ENCODE measurements at places on chromosomes 12 and 14. TPM values are rescaled to one million over a fixed set of nuclear protein-coding genes. Genes with fewer than 3 reads are reported as not detected.

Gene PLEK2
- 2.8 TPM for total RNA-seq

DNA sequence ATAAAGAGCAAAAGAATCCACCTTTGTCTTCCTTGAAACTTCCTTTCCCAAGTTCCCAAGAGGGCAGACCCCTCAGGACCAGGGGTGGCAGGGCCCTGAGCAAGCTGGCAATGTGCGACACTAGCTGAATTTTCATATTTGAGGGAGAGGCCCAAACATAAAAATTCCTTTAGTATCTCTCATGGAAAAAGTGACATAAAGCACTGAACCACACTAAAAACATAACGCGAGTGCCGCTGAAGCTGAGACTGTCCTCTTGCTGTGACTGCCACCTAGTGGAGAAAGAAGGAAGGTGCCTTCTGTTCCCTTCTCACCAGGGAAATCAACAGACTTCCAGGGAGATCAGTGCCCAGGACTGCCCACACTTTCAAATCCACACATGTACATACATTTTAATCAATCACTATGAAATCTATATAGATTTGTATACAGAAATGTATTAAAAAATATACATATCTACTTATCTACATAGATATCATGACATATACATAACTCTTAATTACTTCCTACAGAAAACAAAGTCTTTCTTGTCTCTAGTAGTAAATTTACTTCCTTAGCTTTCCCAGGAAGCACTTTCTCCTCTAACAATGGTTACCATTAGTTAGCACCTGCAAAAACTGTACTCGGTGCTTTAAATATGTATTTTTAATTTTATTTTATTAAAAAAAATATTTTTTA lies 53.8 kb downstream of the SSH1 start:
- peak; percentile 76 for DNase-seq

GRCh38 chr14:59308673-59309072 lies 120.2 kb downstream of the DAAM1 start:
- DNase-seq, result no peak

DNA sequence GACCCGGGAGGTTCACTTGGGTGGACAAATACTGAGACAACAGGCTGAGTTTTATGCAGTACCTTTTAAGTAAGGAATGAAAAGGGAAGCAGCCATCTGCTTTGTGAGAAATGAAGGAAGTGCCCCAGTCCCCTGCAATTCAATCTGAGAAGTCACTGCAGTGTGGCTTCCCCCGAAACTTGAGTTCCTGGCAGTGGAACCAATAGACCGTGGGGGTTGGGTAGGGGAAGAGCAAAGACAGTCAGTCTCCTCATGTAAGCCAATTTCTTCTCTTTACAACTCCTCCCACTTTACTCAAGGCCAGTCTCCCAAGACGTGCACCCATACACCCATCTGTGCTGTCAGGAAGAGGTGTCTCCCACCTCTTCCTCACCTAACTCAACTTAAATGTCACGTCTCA lies 206.5 kb downstream of the BCAT1 start:
- no peak for DNase-seq

Gene RAP1B
- 137 TPM for total RNA-seq

DNA sequence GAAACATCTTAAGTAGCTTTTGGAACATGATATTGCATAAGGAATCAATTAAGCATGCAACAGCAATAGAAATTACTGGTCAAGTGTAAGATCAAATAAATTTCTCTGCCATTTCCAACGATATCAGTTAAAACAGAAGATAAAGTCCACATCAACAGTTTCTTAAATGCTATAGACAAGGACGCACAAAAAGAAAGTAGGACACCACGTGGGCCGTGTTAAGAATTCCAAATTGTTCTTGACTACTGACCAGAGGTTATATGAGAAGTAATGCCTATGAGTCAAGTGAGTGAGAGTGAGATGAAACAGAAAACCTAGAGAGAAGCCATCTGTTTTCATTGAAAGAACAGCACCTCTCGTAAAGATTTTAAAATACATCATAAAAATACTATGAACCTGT lies 318.2 kb downstream of the TMEM117 start:
- DNase-seq, result no peak

DNA sequence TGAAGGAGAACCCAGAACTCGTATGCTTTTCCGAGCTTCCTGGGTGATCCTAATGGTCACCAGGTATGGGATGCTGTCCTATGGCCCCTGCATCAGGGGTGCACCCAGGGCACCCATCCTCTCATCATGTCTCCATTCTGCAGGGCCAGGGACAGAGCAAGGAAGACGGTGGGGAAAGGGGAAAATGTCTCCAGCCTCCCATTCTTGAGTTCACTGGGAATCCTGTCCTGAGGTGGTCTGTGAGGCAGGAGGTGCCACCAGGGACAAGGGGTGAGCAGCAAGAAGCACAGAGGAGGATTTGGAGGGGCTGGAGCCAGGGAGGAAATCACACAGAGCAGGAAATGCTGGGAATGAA lies 14.9 kb upstream of the SLC6A12 start:
- no peak for DNase-seq

Gene TTC7B
- 26.8 TPM for total RNA-seq

GRCh38 chr14:91830777-91831176 lies 36.6 kb downstream of the TC2N start:
- no peak for DNase-seq

DNA sequence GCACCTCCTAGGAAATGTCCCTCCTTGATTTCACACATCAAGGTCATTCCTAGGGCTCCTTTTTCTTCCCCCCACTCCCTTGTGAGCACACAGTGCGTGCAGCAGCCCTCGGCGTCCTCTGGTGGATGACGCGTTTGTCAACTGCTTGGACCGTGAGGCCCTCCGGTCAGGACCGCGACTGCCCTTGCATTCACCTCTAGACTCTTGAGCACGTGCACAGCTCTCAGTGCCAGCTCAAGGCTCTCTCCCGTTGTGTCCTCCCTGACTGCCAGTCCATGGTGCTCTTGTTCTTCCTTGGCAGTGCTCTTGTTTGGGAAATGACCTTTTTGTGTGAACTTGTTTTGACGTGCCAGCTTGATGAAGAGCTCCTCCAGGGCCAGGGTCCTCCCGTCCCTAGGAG lies 67.9 kb downstream of the TSPAN9 start:
- no peak for DNase-seq

Gene TOMM20L
- total RNA-seq, result not detected

DNA sequence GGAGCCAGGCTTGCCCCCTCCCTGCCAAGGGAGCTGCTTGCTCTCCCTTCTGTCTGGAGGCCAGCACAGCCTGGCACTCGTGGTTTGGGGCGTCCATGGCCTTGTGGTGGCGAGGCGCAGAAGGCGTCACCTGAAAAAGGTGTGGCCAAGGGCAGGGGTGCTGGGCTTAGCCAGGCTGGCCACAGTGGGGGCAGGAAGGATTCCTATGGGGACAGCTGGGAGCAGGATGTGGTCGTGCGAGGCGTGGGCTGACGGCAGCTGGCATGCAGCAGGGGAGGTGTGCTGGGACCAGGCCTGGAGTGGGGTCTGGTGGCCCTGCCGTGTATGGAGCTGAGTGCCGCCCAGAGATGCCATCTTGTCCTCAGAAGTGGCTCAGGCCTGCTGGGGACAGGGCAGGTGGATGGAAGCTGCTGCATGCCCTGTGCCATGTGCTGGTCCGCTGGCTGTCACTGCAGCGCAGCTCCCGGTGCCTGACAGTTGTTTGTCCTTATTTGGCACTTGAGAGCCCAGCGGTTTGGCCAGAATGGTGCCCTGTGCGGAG lies 30.0 kb downstream of the SH2B3 start:
- no peak for DNase-seq

DNA sequence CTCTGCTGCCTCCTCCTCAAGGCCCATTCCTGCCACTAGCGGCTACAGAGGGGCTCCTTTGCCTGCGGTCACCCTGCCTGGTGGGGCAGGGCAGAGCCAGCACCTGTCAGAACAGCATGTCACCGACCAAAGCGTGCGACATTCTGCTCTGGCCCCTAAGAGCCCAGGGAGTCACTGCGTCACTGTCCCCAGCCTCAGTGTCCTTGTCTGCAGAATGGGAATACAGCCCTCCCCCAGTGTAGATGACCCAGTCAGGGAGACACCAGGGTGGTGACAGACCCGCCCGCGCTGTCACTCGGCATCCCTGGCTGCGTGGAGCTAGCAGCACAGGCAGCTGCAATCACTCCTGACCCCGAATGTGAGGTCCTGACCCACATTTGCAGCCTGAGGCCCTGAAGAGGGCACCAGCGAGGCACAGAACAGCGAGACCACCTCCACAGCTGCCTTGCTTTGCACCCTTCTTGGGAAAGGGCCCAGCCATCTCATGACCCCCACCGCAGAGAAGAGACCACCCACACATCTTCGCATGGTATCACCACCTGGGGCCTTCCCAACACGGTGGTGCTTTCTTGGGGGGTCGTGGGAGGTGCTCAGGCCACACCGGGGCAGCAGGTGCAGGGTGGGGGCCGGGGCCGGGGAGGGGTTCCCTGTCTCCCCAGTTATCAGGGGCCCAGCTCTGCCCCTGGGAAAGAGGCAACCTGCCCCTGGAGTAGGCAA lies 2.5 kb downstream of the AHNAK2 start:
- DNase-seq, result no peak

DNA sequence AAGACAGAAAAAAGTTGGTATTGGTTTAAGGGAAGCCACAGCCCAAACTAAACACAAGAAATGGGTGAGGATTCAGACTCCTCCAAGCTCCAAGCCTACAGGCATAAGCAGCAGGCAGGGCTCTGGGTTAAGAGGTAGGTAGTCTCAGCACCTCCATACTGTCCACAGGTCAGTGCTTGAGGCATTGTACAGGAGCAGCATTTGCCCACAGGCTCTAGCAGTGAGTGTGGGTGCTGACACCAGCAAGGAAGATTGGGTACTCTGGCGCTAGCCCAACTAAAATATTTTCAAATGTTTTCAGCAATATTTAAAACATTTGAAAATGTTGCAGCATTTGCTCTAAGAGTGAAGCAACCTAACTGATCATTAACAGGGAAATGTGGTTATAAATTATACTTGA lies 33.1 kb downstream of the FERMT2 start:
- DNase-seq, result no peak

Gene RNASE2
- total RNA-seq, result 3.8 TPM

Gene BBOF1
- total RNA-seq, result 5.1 TPM
